ENCODE measurements at places on chromosomes 1 and 21.

DNA sequence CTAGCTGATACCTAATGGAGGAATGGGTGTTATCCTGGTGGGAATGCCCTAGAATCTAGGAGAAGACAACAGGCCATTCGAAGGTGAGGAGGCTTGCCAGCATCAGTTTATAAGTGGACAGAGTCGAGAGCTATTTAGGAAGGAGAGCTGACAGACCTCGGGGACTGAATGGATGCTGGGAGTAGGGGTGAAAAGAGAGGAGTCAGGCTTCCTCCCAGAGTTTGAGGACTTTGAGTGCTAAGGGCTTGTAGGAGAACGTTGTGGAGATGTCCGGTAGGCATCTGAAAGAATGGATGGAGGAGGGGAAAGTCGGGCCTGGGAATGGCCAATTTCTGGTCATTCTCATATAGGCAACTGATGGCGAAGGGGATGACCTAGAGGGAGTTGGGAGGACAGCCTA is 155.1 kb downstream of the DYRK1A start:
- DNase-seq: no peak

- no peak for DNase-seq
Measured at GRCh38 chr1:184310157-184310819, 76.5 kb upstream of the C1orf21 start.

DNA sequence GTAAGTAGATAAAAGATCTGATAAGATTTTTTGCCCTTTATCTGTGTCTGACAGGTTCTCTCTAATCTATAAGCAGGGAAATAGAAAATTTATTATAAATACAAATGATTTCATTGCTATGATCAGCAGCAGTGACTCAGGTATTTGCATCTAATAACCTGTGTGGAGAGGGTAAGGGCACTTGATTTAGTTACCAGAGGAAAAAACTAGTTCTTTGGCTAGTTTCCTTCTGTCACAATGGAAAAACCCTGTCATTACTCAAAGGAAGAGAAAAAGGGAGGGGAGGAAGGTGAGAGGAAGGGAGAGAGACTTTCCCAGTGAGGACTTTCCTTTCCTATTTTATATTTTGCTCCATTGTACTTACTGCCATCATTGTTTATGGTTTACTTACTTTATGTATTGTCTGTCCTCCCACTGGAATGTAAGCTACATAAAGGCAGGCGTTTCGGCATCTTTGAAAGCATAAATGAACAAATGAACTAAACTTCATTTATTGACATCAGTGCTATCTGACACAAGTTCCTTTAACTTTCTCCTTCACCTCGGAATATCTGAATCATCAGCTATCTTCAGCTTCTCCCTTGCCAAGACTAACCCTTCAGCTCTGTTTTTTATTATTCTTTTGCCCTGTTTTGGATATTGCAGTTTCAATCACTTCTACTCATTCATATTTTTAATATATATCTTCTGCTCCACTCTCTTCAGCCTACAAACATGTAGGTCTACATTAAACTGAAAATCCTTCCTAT is 34.9 kb downstream of the WDR3 start:
- DNase-seq: no peak

- no peak for DNase-seq
Measured at GRCh38 chr1:18229625-18230024, 122.0 kb downstream of the IGSF21 start.

- no peak for DNase-seq
Measured at GRCh38 chr1:29310616-29311180, 74.4 kb downstream of the PTPRU start.

Measured in Kasumi-1 (cell line).